RKO (cell line): ENCODE measurements at places on chromosomes 11 and 22.

DNA sequence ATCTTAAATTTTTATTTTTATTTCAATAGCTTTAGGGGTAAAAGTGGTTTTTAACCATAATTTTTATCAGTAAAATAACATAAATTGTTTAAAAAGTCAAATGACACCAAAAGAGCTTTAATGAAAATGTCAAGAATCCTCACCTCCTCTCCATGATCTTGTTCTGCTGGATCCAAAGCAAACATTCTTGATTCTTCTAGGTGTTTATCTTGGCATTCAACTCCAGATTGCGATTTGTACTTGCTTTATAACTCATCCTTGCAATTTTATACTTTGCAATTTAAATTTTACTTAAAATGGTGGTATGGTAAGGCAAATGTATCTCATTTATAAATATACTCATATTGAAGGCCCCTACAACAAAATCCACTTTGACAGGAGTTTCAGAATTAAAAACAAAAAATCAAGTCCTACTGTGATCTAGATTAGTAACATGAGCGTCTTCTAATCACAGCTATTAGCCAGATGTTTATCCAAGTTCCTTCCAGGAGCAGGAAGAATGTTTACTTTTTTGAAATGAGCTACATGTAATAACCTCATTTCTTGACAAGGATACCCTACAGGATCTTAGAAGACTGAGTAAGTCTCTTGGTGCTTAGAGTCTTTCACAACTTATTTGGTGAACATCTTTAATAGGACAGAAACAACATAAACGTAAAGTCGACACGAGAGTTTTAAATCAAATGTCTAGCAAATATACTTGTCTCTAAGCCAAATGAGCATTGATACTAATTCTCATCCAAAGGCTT is 72.4 kb upstream of the CARD18 start:
- DNase-seq = no peak

DNA sequence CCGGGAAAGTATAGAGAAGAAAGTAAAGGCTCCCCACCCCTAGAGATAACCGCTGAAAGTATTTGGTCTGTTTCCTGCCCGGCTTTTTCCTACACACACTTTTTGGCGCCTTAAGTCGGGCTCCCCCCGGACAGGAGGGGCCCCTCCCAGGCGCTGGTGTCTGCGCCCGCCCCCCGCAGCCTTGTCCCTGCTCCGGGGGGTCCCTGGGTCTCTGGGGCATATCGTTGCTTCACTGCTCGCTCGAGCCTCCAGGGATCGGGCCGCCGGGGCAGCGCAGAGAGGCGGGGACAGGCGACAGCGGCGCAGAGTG is 928 bp upstream of the CRACR2B start:
- DNase-seq = no peak

DNA sequence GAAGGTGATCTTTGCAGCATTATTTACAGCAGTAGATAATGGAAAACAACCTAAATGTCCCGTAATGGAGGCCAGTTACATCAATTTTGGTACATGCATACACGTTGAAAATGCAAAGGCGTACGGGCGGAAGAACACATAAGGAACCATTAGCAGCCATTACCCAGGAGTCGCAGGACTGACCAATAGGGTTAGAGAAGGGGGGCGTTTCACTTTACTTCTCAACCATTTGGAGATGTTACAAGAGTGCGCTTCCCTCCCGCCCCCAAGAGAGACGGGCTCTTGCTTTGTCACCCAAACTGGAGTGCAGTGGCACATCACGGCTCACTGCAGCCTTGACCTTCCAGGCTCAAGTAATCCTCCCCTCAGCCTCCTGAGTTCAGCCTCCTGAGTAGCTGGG is 52.8 kb upstream of the SLC35C1 start:
- DNase-seq = no peak

DNA sequence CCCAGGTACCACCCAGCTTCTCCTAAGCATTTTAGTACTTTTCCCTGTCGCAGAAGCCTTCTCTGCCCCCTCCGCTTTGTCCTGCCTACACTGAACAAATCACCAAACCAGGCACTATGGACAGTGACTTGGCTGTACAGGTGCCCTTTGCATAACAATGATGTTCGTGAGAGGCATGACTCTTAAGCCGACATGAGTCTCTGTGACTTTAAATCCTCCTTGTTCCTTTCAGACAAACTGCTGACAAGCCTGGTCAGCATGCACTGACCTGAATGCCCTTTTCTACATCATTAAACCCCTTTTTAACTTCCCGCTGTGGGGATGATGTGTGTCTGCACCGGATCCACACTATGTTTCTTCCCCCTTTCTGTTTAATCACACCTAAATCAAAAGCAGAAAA is 16.6 kb downstream of the CAVIN3 start:
- DNase-seq = no peak

- peak; percentile 48 for DNase-seq
These were observed 273.3 kb downstream of the BUD13 start for GRCh38 chr11:116499396-116500003.

- peak; percentile 34 for DNase-seq
These were observed 23.7 kb upstream of the PDE3B start for GRCh38 chr11:14619603-14620531.

DNA sequence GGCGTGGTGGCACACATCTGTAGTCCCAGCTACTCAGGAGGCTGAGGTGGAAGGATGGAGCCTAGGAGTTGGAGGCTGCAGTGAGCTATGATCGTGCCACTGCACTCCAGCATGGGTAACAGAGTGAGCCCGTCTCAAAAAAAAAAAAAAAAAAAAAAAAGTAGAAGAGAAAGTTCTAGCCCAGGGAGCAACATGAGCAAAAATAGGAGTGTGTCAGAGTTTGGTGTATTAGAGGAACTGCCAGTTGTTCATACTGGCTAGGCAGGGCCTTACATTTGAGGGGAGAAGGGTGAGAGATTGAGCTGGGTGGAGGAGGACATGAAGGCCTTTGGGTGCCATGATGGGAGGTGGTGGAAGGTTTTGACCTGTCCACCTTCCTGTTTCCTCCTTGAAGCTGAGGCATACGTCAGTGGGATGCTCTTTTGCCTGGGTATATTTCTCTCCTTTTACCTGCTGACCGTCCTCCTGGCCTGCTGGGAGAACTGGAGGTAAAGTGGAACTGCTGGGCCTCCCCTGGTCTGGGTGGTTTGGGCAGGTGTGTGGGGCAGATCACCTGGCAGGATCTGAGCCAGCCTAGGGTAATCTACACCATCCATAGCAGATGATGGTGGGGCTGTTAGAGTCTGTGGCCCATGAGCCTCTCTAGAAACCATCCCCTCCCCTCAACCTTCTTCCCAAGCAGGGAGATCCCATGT is 7.3 kb downstream of the SIDT2 start:
- DNase-seq = no peak
